ENCODE measurements at places on chromosomes 4 and X. TPM values are rescaled to one million over a fixed set of nuclear protein-coding genes. Genes with fewer than 3 reads are reported as not detected.

DNA sequence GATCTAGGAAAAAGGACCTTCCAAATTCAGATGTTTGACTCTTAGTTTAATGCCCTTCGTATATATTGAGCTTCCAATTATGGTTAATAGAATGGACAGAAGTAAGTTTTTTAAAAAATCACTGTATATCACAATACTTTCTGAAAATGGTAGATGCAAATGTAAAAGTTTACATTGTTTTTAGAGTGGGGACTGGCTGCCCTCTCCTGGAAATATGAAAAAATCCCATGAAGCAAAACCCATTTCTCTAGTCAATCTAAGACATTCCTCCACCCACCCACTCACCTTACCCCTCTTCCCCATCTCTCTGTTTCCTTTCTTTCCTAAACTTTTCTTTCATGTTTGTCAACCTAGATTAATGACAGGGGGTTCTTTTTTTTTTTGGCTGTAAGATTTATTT lies 134.5 kb downstream of the ARHGAP6 start:
- no peak for DNase-seq

The PLAC8 gene
- 36.3 TPM for total RNA-seq

- DNase-seq = no peak
Measured at GRCh38 chr4:121485190-121485804, 104.5 kb upstream of the QRFPR start.

The TMEM255A gene
- 1.5 TPM for total RNA-seq

The ARHGEF9 gene
- 34.2 TPM for total RNA-seq

- no peak for DNase-seq
Measured at GRCh38 chr4:181647396-181648147, 595.6 kb upstream of the TENM3 start.

DNA sequence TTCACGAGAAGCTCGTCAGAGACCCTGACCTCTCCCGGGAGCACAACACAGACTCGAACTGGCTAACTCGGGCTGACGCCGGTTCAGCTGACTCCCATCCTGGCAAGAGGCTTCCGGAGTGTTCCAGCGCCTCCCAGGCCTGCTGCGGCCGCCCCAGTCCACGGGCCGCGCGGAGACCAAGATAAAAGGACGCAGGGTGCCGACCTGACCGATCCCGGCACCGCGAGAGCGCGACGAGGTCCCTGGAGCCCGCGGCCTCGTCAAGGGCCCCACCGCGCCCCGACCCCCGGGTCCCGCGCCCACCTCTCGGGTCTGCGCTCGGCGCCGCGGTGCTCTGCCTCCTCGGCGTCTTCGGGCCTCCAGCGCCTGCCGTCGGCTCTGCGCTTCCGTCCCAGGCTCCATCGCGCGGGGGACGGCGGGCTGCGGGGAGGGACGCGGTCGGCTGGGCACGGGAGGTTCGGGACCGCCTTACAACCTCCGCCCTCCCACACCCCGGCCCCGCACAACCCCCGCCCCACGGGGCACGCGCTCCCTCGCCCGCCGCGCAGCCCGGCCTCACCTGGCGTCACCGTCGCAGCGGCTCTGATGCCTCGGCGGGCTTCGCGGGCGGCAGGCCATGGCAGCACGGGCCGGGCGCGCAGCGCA lies 426 bp downstream of the SLBP start:
- DNase-seq = peak; percentile 76

DNA sequence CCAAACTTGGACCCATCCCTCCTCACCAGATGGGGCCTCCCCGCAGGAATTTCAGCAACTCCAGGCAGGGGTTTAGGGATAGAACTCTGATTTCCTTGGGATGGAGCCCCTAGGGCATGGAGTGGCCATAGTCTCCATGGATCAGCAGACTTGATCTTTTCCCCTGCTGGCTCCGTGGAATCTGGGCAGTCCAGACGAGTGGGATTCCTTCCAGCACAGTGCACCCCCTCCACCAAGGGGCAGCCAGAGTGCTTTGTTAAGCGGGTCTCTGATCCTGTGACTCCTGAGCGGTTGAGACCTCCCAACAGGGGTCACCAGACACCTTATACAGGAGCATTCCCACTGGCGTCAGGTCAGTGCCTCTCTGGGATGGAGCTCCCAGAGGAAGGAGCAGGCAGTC lies 40.4 kb downstream of the ENPP6 start:
- no peak for DNase-seq

DNA sequence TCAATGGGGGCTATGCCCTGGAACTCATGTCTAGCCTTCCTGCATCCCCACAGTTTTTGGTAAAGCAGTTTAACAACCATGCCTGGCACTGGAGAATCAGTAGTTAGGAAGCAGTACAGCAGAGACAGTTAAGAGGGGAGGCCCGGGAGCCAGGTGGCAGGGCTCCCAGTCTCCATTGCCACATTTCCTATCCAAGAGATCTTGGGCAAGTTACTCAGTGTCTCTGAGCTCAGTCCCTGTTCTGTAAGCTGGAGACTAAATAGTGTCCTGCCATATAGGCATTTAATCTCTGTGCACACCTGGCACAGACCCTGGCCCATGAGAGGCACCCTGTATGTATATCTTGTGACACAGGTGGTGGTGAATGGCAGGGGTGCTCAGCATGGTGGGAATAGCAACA lies 156.1 kb upstream of the EOLA2 start:
- DNase-seq = no peak

The CWH43 gene
- total RNA-seq = 0.70 TPM

DNA sequence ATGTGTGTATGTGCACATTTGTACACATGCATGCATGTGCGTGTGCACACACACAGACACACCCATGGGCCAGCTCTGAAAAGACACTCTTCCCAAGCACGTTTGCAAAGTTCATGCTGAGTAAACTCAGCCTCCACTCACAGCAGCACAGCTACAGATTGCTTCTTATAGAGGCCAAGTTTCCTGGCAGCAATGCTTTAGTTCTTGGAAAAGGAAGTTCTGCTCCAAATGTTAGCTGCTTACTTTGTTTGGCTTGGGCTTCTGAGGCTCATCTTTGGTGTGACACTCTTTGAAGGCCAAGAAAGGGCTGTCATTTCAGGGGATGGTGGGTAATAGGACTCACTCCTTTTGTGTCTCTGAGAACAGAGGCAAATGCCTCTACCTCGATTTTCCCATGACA lies 6.6 kb downstream of the PLP1 start:
- no peak for DNase-seq

All from Peyer's patch (tissue), 4 donors.